ENCODE measurements at places on chromosomes 3 and 15. TPM values are rescaled to one million over a fixed set of nuclear protein-coding genes. Genes with fewer than 3 reads are reported as not detected.

DNA sequence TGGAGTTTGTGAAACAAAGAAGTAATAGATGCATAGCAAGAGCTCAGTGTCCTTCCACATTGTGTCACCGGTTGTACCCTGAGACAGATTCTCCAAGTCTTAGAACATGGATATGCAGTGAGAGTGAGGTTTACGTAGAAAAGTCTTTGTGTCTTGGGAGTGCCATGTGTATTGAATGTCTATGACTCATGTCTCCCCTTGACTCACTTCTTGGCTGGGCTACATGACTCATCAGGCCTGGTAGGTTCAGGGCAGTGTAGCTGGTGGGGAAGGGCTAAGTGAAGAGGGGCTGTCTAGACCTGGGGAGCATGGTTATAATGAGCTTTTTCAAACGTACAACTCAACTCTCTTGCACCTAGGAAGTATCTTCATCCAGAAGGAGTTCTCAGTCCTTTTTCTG lies 167.4 kb downstream of the GAP43 start:
- H3K4me1 ChIP-seq: peaks cover 48% of the 10 kb centered on the region
- H3K4me3 ChIP-seq: peak overlapping the region; percentile 42
- no peaks in the 10 kb centered on the region for H3K27me3 ChIP-seq
- DNase-seq: peak; percentile 93
- H3K27ac ChIP-seq: peak overlapping the region; percentile 89

DNA sequence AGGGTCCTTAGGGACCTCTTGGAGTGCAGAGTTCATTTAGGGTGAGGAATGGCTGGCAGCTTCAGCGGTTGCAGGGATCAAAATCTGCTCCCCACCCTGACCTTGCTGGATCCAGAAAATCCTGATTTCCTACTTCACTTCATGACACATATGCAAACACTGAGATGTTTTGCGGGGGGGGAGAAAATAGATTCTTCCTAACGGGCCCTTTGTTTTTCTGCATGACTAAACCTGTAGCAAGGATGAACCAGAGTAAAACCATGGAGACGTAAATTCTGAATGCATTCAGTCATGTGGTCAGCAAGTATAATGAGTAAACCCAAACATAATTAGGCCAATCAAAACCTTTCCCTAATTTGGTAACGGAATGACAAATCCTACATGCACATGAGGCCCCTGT lies 20.0 kb upstream of the RBP1 start:
- H3K27me3 ChIP-seq: no peaks in the 10 kb centered on the region
- H3K27ac ChIP-seq: no peak overlapping the region
- H3K4me1 ChIP-seq: no peaks in the 10 kb centered on the region
- H3K4me3 ChIP-seq: no peak overlapping the region

DNA sequence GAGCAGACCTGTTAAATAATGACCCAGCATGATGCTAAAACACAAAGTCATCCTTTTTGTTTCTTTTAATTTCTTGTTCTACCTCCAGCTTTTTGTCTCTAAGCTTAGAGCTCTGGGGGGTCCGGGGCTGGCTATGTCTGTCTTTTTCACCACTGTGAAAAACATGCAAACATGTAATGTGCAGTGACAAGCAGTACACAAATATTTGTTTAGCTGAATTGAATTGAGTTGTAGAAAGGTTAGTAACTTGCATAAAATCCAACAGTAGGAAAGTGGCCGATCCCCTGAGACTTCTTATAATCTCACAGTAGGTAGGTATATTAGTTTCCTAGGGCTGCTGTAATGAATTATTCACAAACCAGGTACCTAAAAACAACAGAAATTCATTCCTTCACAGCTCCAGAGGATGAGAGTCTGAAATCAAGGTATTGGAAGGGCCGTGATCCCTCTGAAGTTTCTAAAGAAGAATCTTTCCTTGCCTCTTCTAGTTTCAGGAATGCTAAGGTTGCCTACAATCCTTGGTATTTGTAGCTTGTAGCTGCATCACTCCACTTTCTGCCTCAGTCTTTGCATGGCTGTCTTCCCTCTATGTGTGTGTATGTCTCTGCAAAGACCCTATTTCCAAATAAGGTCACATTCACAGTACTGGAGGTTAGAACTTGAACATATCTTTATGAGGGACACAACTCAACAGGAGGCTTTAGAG lies 32.7 kb downstream of the ARL14 start:
- peaks cover 23% of the 10 kb centered on the region for H3K4me1 ChIP-seq
- H3K27me3 ChIP-seq: peaks cover 22% of the 10 kb centered on the region
- no peaks in the 10 kb centered on the region for H3K36me3 ChIP-seq
- DNase-seq: no peak
- no peak overlapping the region for H3K27ac ChIP-seq

DNA sequence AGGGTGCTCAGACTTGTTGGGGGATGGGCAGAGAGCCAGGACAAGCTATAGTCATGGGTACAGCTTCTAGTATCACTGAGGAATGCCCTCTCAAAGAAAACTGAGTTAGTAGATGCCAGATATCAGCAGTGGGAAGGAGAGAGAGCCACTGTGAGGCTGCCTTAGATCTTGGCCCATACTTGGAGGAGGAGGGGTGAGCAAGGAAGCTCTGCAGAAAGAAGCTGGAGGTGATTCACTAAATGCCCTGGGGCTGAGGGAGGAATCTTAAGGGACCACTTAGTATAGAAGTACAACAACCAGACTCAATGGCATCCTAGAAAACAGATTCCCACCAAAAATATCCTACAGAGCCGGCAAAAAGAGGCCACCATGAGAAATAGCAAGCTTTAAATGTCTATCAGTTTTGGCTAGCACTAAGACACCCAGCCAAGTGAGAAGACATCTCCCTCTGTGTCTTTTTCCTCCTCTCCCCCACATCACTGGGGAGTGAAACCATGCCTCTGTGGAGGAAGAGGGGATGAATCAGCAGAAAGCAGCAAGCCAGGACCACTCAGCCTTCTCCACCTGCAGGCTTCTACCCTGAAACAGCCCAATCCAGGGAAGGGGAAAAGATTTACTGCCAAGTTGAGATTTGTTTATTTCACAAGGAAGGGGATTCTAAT lies 282.5 kb upstream of the STT3B start:
- H3K36me3 ChIP-seq: peaks cover 5% of the 10 kb centered on the region

DNA sequence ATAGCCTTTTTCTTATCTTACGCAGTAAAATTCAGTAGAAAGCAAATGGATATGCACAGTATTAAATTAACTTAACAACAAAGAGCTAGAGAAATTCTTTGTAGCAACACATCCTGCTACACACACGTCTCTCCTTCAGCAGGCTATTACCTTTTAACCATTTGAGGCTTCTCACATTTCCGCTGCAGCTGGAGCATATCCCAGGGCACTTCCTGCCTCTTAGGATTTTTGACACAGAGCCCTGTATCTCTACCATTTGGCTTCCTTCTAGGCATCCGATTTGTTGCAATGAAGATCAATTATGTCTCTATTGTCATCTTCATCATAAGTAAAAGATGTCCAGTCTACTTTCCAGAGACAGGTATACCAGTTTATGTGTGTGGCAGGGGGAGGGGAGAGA lies 292.4 kb upstream of the CBLB start:
- no peaks in the 10 kb centered on the region for H3K36me3 ChIP-seq
- no peaks in the 10 kb centered on the region for H3K4me1 ChIP-seq
- no peak for DNase-seq
- no peak overlapping the region for H3K27ac ChIP-seq

DNA sequence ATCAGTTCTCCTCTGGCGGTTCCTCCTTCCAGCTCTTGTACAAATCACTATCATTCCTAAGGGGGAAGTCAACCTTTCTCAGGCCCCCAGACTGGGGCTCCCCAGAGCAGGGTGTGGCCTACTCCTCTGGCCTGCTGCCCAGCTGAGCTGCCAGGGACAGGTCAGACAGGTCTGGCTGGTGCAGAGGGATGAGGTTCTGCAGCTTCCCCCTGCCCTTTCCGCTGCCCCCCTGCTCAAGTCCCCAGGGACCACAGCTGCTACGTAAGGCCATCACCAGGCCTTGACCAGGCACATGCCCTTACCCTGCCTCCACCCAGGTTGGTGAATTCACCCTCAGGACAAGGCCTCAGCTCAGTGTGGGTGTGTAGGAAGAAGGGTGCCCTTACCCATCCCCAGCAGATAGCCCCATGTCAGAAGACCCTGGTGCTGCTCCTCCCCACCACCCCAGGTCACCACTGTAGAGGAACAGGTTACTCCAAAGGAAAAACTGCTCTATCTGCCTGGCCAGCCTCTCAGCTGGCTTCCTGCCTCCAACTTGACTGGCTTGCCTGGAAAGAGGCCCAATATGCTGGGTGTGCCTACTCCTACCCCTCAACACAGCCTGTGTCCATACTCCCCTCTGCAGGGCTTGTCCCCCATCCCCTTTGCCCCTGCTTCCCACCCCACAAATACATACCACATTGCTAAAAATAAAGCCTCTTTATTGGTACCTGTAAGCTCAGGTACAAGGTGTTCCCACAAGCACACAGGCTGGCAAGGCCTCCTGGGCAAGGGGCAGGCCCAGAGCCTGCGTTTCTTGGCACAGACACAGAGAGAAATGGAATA lies 12.0 kb downstream of the CSRNP1 start:
- H3K4me3 ChIP-seq: 0 out of 2 replicates have a peak overlapping the region, but pooled peaks have one; percentile 22
- peaks cover 25% of the 10 kb centered on the region for H3K36me3 ChIP-seq
- peak overlapping the region; percentile 46 for H3K27ac ChIP-seq
- H3K27me3 ChIP-seq: peaks cover 7% of the 10 kb centered on the region
- H3K4me1 ChIP-seq: peaks cover 56% of the 10 kb centered on the region

DNA sequence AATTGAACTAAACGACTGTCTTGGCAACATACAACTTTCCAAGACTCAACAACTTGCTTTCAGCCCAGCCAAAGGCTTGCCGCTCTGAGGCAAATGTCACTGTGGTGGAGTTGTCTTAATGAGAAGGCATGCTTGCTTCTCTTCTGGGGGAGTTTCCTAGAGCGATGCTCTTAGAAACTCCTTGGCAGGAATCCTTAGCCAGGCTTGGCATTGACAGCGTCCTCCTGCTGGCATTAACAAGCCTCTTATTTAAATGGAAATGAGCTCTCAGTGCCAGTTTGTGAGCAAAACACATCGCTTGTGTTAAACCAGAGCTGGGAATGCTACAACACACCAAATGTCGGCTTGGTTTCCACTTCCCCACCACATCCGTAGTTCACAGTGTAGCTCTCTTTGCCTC lies 265.5 kb upstream of the TPRG1 start:
- no peak overlapping the region for H3K4me3 ChIP-seq
- H3K36me3 ChIP-seq: peaks cover 26% of the 10 kb centered on the region
- H3K27me3 ChIP-seq: no peaks in the 10 kb centered on the region
- H3K4me1 ChIP-seq: peaks cover 57% of the 10 kb centered on the region
- no peak overlapping the region for H3K27ac ChIP-seq
- DNase-seq: no peak

DNA sequence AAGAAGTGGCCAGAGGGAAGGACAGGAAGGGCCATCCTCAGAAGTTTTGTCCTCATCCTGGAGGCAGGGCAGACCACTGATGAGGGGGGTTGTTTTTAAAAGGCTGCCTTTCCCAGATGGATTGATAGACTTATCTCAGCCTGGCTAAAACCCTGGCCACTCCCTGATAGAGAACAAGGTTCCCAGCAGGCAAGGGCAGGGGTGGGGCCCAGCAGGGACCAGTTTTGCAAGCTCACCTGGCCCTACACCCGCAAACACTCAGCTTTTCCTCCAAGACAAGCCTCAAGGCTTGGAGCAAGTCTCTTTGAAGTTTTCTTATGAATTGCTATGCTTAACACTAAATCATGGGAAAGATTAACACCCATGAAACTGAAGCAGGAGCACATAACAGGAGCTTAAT lies 9.1 kb downstream of the LIPC start:
- peaks cover 3% of the 10 kb centered on the region for H3K27me3 ChIP-seq
- H3K27ac ChIP-seq: peak overlapping the region; percentile 81
- DNase-seq: no peak
- peaks cover 51% of the 10 kb centered on the region for H3K4me1 ChIP-seq

GRCh38 chr3:88150806-88151205 lies 1.0 kb downstream of the C3orf38 start:
- peak overlapping the region; percentile 98 for H3K4me3 ChIP-seq
- H3K27me3 ChIP-seq: peaks cover 2% of the 10 kb centered on the region
- H3K27ac ChIP-seq: peak overlapping the region; percentile 97
- H3K36me3 ChIP-seq: peaks cover 4% of the 10 kb centered on the region

Gene GREM1
- 2,521 TPM for total RNA-seq

Gene GOLGA6D
- total RNA-seq: not detected

Gene GADL1
- not detected for total RNA-seq

Gene KNL1
- total RNA-seq: 16.2 TPM
